ENCODE measurements at places on chromosomes 16 and 17.

DNA sequence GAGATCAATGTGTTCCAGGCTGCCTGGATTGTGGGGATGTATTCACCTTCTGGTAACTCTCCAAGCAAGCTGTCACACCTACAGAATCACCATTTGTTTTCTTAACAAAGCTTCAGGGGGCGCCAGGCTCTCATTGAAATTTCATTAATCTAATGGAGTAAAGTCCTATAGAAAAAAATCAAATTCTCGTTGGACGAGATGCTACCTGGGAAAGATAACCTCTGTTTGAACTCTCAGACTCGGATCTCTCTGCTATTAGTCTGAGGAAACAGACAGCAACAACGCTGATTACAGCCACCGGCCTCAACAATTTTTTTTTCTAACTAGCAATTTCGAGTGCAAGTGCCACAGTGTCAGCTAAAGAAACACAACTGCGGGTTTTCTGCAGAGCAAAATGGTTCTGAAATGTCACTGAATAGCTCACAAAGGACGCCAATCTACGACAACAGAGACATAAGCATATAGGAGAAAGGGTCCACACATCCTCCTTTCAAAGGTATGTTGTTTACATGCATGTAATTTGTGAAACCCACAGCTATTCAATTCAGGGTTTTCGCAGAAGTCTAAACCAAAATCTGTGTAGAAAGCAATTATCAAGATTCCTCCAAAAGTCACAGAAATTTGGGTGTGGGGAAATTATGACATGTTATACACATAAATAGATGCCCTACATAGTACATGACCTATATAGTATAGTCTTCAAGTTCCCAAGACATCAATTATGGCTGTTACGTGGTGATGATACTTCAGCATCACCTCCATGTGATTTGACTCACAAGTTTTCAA lies 135.8 kb downstream of the SKAP1 start:
- DNase-seq: no peak

- DNase-seq: no peak
Measured at GRCh38 chr16:87322833-87323726, 5.9 kb upstream of the C16orf95 start.

- DNase-seq: no peak
Measured at GRCh38 chr16:57754354-57755060, 18.9 kb downstream of the KATNB1 start.

DNA sequence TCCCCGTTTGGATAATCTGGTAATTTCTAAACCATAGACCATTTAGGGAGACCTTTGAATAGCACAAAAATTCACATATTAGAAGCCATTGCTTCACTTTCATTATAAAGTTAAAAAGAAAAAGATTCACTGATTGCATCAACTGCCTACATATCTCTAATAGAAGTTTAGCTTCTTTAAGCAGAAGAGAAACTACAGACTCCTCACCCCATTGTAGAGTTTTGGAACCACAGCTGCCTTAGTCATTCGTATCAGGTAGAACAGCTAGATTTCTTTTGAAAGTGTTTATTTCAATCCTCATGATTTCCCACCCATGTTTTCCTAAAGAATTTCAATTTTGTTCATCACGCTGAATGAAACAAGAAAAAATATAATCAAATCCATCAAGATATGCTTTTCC lies 144.8 kb downstream of the CDH8 start:
- DNase-seq: no peak

- DNase-seq: no peak
Measured at GRCh38 chr16:88951501-88951900, 25.5 kb downstream of the CBFA2T3 start.

GRCh38 chr16:47058295-47059086 lies 85.0 kb upstream of the DNAJA2 start:
- peak; percentile 10 for DNase-seq

Data from fibroblast of mammary gland (primary cell).